Trophoblast cell (in vitro differentiated cells and primary cell): ENCODE measurements at places on chromosomes 7 and 10.

GRCh38 chr7:155579565-155579964 lies 33.2 kb upstream of the CNPY1 start:
- no peaks in the 10 kb centered on the region for H3K4me1 ChIP-seq
- H3K36me3 ChIP-seq: no peaks in the 10 kb centered on the region
- no peak for DNase-seq
- peaks cover 4% of the 10 kb centered on the region for H3K27me3 ChIP-seq

DNA sequence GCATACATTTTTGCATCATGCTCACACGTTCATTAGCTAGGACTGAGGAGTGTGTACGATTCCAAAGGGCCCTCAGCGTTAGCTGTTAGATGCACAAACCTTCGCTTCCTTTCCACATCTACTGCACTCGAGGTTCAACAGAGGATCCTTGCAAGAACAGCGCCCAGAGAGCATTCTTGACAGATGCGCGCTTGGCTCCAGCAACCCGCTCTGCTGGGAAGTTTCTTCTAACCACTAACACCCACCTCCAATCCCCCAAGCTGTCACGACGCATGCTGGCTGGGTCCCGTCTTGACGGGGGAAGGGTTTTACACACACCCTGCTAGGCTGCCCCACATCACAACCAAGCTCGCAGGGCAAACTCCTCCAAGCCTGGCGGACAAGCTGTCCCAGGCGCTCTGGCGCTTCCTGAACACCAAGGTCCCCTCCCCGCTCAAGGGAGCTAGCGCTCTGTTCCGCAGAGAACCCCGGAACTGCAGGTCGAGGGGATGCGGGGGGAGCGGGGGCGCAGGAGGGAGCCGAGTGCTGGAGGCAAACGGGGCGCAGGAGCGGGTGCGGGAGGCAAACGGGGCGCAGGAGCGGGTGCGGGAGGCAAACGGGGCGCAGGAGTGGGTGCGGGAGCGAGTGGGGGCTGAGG lies 653 bp upstream of the ADRB1 start:
- H3K27ac ChIP-seq: no peak overlapping the region
- no peak for DNase-seq
- H3K36me3 ChIP-seq: no peaks in the 10 kb centered on the region
- peaks cover 44% of the 10 kb centered on the region for H3K27me3 ChIP-seq

GRCh38 chr7:40186586-40186985 lies 51.8 kb downstream of the SUGCT start:
- DNase-seq: peak; percentile 70
- H3K4me1 ChIP-seq: no peaks in the 10 kb centered on the region
- H3K36me3 ChIP-seq: no peaks in the 10 kb centered on the region
- no peak overlapping the region for H3K27ac ChIP-seq
- H3K4me3 ChIP-seq: no peak overlapping the region

- H3K4me1 ChIP-seq: peaks cover 18% of the 10 kb centered on the region
Measured at GRCh38 chr10:79313911-79314439, 33.3 kb upstream of the PPIF start.

DNA sequence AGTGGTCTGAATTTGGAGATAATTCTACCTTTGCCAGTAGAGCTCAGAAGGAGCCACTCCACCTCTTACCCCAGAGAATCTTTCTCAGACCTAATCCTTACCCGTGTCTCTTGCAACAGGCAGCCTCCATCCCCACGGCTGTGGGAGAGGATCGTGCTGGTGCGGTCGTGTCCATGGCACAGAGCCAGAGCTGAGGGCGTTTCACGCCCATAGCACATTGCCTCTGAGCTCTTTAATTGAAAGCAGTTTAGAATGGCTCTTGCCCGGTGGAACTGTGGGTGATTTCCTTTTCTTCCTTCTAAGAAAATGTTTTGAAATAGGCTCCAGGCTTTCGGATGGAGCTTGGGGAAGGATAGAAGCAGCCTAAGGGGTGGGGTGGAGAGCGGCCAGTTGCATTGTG lies 41.5 kb downstream of the PRF1 start:
- no peaks in the 10 kb centered on the region for H3K36me3 ChIP-seq
- no peaks in the 10 kb centered on the region for H3K27me3 ChIP-seq
- H3K4me3 ChIP-seq: no peak overlapping the region
- no peak overlapping the region for H3K27ac ChIP-seq
- no peak for DNase-seq
- no peaks in the 10 kb centered on the region for H3K4me1 ChIP-seq

- no peak overlapping the region for H3K27ac ChIP-seq
- no peaks in the 10 kb centered on the region for H3K36me3 ChIP-seq
- no peak overlapping the region for H3K4me3 ChIP-seq
- H3K27me3 ChIP-seq: no peaks in the 10 kb centered on the region
- peaks cover 2% of the 10 kb centered on the region for H3K4me1 ChIP-seq
- DNase-seq: no peak
Measured at GRCh38 chr7:141461924-141462323, 89.3 kb upstream of the AGK start.

DNA sequence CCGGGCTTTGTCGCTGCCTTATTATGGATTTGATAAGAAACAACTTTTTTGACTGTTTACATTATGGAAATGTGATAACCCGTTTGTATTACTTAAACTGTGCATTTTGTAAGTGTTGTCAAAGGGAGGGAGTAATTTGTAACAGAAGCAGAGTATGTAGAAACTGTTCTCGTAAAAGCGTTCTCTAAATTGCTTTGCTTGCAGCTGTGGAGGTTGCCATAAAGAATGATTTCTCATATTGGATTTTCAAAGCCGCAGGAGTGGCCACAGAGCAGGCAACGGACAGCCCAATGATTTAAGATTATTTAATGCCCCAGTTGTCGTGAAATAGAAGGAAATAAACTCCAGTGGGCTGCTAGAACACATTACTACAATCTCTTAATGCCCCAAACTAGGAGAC lies 114.0 kb upstream of the INSYN2A start:
- H3K27me3 ChIP-seq: no peaks in the 10 kb centered on the region
- H3K36me3 ChIP-seq: peaks cover 2% of the 10 kb centered on the region
- DNase-seq: no peak
- no peak overlapping the region for H3K27ac ChIP-seq
- no peak overlapping the region for H3K4me3 ChIP-seq

- H3K36me3 ChIP-seq: no peaks in the 10 kb centered on the region
- H3K4me3 ChIP-seq: no peak overlapping the region
- no peak for DNase-seq
- no peak overlapping the region for H3K27ac ChIP-seq
- H3K27me3 ChIP-seq: no peaks in the 10 kb centered on the region
Measured at GRCh38 chr7:68787566-68787965, 810.7 kb upstream of the AUTS2 start.

DNA sequence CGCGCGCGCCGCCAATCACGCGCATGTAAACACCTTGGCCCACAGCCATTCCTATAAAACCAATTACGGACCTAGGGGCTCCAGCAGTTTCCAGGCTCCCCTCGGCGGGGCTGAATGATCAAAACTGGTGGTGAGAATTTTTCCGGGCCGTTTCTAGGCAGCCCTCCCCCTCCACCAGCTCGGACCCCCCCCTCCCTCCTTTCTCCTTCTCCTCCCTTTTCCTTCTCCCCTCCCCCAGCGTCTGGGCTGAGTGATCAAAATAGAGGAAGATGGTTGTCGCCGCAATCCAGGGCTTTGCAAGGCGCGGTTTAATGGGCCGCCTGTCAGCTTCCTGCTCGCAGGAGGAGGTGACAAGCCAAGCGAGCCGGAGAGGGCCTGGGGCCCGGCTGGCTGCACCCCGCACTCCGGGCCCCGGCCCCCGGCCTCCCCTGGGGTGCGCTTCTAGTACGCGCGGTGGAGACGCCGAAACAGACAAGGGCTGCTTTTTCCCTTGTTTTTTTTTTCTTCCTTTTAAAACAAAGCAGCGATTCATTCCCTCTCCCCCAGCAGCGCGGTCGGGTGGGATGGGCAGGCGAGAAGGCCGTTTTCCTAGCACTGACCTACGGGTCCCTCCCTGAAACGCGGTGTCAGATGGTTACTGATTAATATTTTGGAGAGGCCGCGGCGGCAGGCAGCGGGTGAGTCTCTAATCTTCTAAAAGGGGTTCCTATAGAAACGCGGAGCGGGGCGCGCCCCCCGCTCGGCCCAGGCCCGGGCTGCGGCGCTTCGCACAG lies 528 bp upstream of the TNRC18 start:
- peaks cover 12% of the 10 kb centered on the region for H3K4me1 ChIP-seq
- peak overlapping the region; percentile 80 for H3K4me3 ChIP-seq
- H3K27me3 ChIP-seq: no peaks in the 10 kb centered on the region
- DNase-seq: peak; percentile 97
- H3K36me3 ChIP-seq: no peaks in the 10 kb centered on the region

DNA sequence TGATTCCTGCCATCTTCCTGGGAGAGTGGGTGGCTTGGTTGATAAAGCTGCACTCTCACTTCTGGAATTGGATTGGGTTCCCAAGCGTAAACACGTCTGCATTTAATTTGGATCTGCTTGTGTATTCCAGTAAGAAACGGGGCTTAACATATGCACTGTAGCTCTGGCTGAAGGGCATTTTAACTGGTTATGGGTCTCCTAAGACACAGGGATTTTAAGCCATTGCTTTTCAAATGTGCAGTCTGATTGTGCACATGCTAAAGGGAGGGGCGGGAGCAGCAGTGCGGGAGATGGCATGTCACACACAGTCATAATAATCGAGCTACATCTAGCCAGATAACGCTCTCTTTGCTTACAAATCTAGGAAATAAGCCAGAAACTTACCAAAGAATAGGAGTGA lies 247.3 kb upstream of the LYZL1 start:
- DNase-seq: no peak
- peaks cover 3% of the 10 kb centered on the region for H3K4me1 ChIP-seq
- no peak overlapping the region for H3K27ac ChIP-seq
- no peaks in the 10 kb centered on the region for H3K36me3 ChIP-seq

GRCh38 chr10:108913300-108913699 lies 1010.0 kb downstream of the XPNPEP1 start:
- no peaks in the 10 kb centered on the region for H3K27me3 ChIP-seq
- H3K4me1 ChIP-seq: no peaks in the 10 kb centered on the region
- H3K36me3 ChIP-seq: no peaks in the 10 kb centered on the region
- H3K27ac ChIP-seq: no peak overlapping the region
- H3K4me3 ChIP-seq: no peak overlapping the region

GRCh38 chr10:70343312-70343711 lies 39.1 kb downstream of the LRRC20 start:
- H3K4me1 ChIP-seq: no peaks in the 10 kb centered on the region
- peaks cover 2% of the 10 kb centered on the region for H3K27me3 ChIP-seq
- no peak overlapping the region for H3K27ac ChIP-seq
- H3K4me3 ChIP-seq: no peak overlapping the region
- H3K36me3 ChIP-seq: no peaks in the 10 kb centered on the region

- H3K4me1 ChIP-seq: peaks cover 59% of the 10 kb centered on the region
- H3K4me3 ChIP-seq: no peak overlapping the region
- H3K27me3 ChIP-seq: no peaks in the 10 kb centered on the region
- no peak for DNase-seq
- no peaks in the 10 kb centered on the region for H3K36me3 ChIP-seq
- H3K27ac ChIP-seq: peak overlapping the region; percentile 0
Measured at GRCh38 chr7:137987968-137988367, 13.9 kb downstream of the CREB3L2 start.

GRCh38 chr7:778968-779451 lies 51.9 kb upstream of the PRKAR1B start:
- no peak for DNase-seq
- H3K27ac ChIP-seq: no peak overlapping the region
- H3K36me3 ChIP-seq: peaks cover 57% of the 10 kb centered on the region
- H3K27me3 ChIP-seq: no peaks in the 10 kb centered on the region

DNA sequence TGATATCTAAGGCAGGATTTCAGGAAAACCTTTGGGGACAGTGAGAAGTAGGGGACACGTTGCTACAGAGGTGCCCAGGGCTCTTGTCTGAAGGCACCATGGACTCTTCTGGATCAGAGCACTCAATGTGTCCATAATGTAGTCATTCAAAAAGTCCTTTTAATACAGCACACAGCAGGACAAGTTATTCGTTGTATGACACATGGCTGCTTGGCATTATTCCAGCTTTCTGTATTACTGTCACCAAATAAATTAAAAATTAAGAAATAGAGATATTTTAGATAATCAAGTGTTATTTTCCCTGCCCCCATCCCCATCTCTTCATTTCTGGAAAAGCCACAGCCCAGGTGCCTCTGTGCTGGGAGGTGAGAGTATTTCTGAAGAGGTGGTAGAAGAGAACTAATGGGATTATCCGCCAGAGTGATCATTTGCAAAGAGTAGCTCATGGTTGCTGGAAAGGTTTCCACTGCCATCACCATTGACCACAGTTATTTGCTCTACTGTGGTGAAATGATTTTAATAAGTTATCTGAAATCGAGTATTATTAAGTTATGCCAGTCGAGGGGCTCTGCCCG lies 83.0 kb downstream of the CXCL12 start:
- no peak for DNase-seq
- no peaks in the 10 kb centered on the region for H3K27me3 ChIP-seq
- H3K36me3 ChIP-seq: no peaks in the 10 kb centered on the region
- H3K27ac ChIP-seq: no peak overlapping the region

DNA sequence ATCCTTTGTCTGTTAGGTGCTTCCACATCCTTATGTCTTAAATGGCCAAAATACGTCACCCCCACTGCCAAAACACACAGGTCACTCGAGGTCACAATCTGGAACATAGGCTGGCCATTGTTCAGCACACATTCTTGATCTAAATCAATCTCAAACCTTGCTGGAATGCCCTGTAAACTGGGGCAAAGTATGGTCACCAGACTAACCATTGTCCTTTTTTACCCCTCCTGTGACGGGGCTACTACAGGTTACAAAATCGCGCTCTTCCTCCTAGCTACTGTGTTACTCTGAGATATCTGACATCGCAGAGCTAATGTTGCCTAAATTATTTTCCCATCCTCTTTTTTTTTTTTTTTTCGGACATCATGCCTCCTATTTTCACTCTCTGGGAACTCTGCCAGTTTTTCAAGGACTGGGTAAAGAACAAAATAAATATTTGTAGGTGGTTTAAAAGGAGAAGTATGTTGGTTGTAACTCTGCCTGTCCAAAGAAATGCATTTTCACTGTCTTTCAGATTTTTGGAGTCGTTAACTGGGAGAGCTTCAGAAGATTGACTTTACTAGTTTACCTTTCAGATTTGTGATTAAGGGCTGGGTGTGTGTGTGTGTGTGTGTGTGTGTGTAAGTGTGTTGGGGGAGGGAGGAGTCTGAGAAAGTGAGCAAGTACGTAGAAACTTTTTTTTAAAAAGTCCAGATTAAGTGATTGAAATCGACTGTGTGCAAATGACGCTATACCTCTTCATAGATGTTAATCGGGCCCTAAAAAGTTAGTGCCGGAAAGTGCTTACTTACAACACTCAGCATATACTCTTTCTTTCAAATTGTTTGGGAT lies 942 bp upstream of the KIAA1217 start:
- peak; percentile 42 for DNase-seq
- H3K4me1 ChIP-seq: peaks cover 11% of the 10 kb centered on the region
- H3K36me3 ChIP-seq: no peaks in the 10 kb centered on the region
- no peak overlapping the region for H3K4me3 ChIP-seq

DNA sequence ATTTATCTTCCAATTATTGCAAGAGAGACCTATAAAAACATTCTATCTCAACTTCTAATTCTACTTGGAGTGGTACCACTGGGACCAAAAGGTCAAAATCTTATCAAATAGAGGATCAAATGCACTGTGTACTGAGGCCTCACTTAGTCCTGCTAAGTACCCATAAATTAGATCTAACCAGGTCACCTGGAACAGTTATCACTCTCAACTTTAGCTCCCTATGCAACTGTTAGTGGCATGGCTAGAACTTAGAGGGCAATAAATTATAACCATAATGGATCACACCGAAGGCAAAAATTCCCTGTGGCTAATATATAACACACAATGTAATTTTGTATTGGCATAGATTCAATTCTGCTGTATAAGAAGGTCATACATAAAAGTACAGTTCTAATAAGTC lies 428.9 kb downstream of the PCDH15 start:
- H3K4me1 ChIP-seq: no peaks in the 10 kb centered on the region
- H3K4me3 ChIP-seq: no peak overlapping the region
- H3K36me3 ChIP-seq: no peaks in the 10 kb centered on the region
- no peak overlapping the region for H3K27ac ChIP-seq
- H3K27me3 ChIP-seq: no peaks in the 10 kb centered on the region
